ENCODE measurements at places on chromosomes 3 and 15.
A peak's percentile ranks its signal among the peaks of the same experiment; 100 is the strongest.

- no peak for DNase-seq
Observed at GRCh38 chr3:160948273-160948672, 156.9 kb downstream of the B3GALNT1 start.

- no peak for DNase-seq
Observed at GRCh38 chr3:165797551-165797950, 39.7 kb downstream of the BCHE start.

DNA sequence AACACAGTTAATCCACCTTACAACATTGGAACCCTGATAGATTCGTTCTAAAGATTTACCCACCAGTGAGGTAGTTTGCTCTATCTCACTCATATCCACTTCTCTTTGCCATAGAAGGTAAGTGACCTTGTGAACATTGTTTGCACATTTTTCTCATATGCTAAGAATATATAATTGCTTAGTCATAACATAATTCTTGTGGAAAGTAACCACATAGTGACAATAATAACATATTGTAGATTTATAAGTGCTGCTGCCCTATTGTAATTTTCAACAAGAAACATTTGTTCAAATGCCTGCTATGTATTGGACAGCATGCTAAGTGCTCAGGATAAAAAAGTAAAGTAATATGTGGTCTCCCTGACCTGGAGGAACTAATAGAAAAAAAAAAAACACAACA is 554.2 kb upstream of the KCNMB2 start:
- DNase-seq = peak; percentile 1

- no peak for DNase-seq
Observed at GRCh38 chr3:138230525-138230924, 43.4 kb downstream of the ARMC8 start.

- DNase-seq = peak; percentile 69
Observed at GRCh38 chr3:50674349-50675178, at the start of gene DOCK3. DOCK3 (plus strand) TSS chr3:50674927; CDS start chr3:50675264, 337 bp downstream.

DNA sequence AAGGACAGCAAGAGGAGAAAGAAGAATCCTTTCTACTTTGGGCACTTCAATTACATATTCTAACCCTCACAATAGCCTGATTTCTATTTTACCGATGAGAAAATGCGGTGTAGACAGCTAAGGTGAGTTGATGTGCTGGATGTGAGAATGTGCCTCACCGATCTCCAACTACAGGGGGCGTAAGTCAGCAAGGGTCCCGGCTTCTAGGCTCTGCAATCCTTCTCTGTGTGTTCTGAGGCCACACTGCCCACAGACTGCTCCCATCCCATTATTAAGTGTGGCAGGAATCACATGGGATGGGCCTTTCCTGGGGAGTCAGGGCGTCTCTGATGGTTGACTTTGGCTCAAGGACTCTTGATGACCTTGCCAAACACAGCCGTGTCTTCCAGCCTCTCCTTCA is 23.6 kb upstream of the RPL35A start:
- DNase-seq = peak; percentile 19

GRCh38 chr15:98796685-98797357 is 148.5 kb downstream of the IGF1R start:
- no peak for DNase-seq

- no peak for DNase-seq
Observed at GRCh38 chr3:32855350-32855953, 37.7 kb downstream of the TRIM71 start.

DNA sequence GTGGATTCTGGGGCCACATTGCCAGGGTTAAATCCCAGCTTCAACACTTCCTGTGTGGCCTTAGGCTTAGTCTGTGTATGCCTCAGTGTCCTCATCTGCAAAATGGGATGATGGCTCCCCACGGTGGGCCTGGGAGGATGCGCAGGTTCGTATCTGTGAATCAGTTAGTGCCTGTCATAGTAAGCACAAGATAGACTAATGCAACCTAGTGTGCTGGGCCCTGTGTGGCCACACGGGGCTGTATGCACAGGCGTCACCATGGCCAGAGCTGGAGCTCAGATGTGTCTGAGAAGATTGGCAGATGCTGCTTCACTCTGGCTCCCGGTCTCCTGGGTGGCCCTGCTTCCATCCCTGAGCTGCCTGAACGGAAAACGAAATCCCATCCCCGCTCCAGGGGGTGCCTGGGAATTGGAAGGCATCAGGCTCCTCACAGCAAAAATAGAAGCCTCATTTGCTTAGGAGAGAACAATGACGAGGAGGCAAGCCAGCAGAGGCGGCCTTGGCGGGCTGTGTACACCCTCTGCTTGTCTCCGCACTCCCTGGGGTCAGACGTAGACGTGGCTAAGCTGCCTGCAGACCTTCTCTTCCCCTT is 103.6 kb downstream of the APBA2 start:
- DNase-seq = peak; percentile 19

GRCh38 chr3:64152086-64152485 is 73.2 kb downstream of the PRICKLE2 start:
- DNase-seq = no peak

GRCh38 chr15:39999538-40000200 is 39.3 kb downstream of the SRP14 start:
- DNase-seq = peak; percentile 11

- DNase-seq = no peak
Observed at GRCh38 chr15:99931703-99932603, 198.7 kb upstream of the LYSMD4 start.

DNA sequence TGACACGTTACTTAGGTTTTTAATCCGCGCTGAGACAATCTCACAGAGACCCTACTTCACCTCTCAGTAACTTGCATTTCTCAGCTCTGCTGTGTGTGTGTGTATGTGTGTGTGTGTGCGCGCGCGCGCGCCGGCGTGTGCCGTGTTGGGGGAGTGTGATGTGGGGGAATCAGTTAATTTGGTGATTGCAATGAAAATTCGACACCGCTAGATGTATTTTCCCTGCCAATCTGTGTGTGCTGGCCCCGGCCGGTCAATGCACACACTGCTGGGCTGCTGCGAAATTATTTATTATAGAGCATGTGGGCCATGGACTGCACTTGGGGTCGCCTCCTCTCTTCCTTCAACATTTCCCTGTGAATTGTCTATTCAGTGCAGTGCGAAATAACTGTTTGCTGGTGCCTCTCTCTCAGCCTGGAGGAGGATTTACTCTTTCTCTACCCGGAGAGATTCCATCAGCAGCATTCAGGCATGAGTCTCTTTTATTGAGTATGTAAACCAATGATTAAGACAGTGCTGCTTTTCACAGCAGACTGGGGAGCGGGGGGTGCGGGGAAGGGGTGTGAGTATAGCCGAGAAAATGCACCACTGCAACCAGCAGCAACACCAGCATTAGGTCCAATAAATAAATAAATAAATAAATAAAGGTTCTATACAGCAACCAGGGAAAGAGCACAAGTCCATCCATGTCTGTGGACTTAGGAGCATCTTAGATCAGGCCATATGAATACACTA is 2.9 kb downstream of the CADM2 start:
- no peak for DNase-seq

- peak; percentile 20 for DNase-seq
Observed at GRCh38 chr3:168088106-168088720, 7.5 kb downstream of the GOLIM4 start.

GRCh38 chr3:4514321-4514720 is 21.2 kb downstream of the ITPR1 start:
- no peak for DNase-seq

DNA sequence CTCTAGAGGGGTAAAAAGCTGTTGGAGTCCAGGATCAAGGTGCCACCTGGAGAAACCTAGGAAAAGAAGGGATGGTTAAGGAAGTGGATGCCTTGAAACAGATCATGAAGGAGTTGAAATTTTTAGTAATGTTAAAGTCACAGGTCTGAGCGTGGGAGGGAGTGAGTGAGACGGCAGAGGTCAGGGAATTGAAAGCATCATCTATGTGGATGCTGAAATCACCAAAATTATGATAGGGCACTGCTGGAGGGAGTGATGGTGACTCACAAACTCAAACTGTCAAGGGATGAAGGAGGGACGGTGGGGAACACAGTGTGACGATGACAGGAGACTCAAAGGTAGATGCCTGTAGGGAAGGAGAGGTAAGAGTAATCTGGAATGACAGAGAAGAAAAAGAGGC is 205.7 kb downstream of the OSBPL10 start:
- no peak for DNase-seq

GRCh38 chr3:152305075-152305474 is 36.3 kb downstream of the MBNL1 start:
- DNase-seq = no peak

- no peak for DNase-seq
Observed at GRCh38 chr3:13069495-13069894, 3.7 kb downstream of the IQSEC1 start.

GRCh38 chr3:25144430-25144829 is 283.6 kb upstream of the RARB start:
- no peak for DNase-seq

DNA sequence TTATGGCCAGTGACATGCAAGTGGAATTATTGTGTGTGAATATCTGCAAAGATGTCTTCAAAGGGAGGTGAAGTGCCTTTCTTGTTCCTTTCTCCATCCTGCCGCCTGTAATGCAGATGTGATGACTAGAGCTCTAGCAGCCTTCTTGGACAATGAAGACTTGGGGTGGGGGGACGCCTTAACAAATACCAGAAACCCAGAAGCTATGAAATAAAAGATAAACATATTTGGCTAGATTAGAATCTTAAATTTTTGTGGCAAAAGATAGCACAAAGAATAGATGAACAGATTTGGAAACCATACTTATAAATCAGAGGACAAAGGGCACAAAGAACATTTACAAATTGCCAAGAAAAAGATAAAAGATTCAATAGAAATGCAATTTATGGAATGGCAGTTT is 56.1 kb downstream of the AMOTL2 start:
- no peak for DNase-seq

- DNase-seq = no peak
Observed at GRCh38 chr15:99721104-99721778, 12.0 kb downstream of the LYSMD4 start.

- DNase-seq = no peak
Observed at GRCh38 chr3:150675587-150675986, 28.1 kb downstream of the ERICH6 start.

DNA sequence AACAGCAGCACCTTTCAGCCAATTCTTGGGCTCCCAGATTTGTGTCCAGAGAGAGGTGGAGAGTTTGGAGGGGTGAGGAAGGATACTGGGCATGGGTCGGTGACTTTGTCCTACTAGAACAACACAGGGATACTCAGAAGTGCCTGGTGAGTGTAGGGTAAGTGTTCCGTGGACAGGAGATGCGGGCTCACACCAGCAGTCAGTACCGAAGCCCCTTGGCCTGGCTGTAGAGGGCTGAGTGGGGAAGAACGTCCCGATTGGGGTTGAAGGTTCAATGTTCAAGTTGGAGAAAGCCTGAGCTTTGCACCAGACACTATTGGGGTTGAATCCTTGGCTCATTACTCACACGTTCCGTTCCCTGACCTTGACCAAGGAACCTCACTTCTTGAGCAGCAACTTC is 40.8 kb upstream of the SLC6A11 start:
- no peak for DNase-seq

- DNase-seq = no peak
Observed at GRCh38 chr3:122265957-122266356, 59.1 kb upstream of the CSTA start.

DNA sequence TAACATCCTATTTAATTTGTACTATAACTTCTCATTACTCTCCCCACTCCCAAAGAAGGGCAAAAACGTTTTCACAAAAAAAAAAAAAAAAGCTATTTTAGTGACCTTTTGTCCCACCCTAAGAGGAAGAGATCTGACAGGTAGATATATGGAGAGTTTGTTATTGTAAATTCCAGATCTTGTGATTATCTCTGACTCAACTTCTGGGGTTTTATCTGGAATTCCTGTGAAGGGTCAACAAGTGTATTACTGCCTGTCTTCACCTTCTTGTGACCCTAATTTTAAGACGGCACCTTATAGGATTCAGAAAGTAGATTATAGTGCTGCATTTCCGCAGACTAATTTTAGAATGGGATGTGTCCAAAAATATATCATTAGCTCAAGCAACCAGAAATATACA is 205.9 kb upstream of the CDIN1 start:
- peak; percentile 24 for DNase-seq

GRCh38 chr15:84778194-84778593 is 29.8 kb downstream of the ZNF592 start:
- no peak for DNase-seq

GRCh38 chr15:100043692-100044091 is 298.1 kb downstream of the ADAMTS17 start:
- DNase-seq = no peak

DNA sequence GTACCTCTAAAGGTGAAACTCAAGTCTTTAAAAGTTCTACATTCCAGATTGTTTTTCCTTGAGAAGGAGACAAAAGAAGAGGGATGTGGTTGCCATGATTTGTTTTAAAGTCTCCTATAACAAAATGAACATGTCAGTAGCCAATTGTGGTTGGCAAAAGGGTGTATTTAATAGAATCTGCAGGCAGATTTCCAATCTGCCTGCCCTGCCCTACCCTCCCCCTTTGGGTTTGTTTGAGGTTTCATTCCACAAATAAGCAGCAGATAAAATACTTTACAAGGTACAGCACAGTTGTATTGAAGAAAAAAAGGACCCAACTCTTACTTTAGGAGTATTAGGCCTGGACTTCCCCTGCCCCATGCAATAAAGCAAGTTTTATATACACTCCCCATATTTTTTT is 59.5 kb downstream of the MLH1 start:
- DNase-seq = no peak

- no peak for DNase-seq
Observed at GRCh38 chr3:100231668-100232067, 29.1 kb upstream of the TBC1D23 start.

GRCh38 chr3:60453326-60453725 is 797.9 kb downstream of the FHIT start:
- no peak for DNase-seq

DNA sequence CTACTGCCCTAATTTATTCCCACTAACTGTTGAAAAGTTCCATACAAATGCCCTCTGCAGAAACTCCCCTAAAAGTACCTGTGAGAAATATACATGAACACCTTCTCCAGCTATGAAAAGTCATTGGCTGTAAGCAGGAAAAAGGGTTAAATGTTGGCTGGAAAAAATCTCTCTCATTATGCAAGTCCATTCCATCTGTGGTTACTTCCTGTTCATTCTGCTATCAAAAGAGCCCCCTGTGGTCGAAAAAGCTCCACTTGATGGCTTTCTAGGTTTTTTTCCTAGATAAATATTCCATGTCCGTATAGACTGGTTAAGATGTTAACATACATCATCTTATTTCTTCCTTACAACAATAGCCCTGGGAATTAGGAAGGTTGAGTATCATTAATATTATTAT is 56.2 kb upstream of the AKAP13 start:
- no peak for DNase-seq

GRCh38 chr3:9352917-9353752 is 9.7 kb upstream of the THUMPD3 start:
- peak; percentile 85 for DNase-seq

GRCh38 chr3:195094191-195094921 is 176.6 kb downstream of the XXYLT1 start:
- DNase-seq = no peak
